Lung (tissue), 17 donors: ENCODE measurements at places on chromosomes 1 and 21.

DNA sequence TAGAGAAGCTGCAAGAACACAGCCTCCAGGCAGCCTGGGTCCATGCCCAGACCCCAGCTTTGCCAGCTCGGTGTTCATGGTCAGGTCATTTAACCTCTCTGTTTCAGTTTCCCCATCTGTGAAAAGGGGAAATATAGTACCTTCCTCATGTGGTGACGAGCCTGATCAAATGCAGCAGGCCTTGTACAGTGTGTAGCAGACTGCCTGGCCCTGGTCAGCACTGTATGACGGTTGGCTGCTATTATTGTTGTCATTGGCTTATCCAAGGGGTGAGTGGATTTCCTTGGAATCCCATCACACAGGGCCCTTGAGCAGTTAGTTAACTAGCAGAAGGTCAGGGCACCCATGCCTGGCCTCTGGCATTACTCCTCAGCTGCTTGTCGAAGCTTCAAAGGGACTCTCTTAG is 6.6 kb upstream of the TMEM51 start:
- no peak for DNase-seq

DNA sequence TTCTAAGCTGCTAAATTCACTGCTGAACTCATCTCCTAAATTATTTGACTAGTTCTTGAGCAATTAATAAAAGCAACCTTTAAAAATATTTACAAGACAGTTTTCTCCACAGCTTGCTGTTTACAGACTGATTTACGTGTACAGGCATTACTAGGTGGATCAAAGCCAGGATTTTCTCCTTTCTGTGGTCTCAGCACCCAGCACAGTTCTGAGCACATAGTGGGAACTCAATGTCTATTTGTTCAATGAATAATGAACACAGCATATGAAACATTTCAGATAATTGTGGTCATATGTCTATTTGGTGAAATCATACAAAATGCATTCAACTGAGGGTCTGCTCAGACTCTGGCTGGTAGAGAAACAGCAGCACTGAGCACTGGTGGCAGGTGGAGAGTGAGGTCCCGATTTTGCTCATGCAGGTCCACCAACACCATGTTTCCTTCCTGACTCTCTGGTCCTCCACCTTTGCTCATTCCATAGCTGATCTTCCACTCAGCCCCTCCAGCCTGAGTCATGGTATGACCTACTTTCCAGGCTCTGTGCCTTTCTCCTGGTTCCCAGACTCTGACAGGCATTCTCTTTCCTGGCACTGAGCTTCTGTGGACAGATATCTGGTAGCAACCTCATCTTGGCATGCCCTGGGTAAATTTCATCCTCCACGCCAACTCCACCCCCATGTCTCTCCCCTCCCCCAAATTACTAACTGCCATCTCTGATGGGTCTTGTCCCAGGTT is 311.3 kb downstream of the TGFB2 start:
- DNase-seq, result no peak

- no peak for DNase-seq
Measured at GRCh38 chr1:224061436-224061835, 52.5 kb upstream of the FBXO28 start.

- DNase-seq, result peak; percentile 97
Measured at GRCh38 chr1:145859491-145860023, 676 bp upstream of the PIAS3 start.

DNA sequence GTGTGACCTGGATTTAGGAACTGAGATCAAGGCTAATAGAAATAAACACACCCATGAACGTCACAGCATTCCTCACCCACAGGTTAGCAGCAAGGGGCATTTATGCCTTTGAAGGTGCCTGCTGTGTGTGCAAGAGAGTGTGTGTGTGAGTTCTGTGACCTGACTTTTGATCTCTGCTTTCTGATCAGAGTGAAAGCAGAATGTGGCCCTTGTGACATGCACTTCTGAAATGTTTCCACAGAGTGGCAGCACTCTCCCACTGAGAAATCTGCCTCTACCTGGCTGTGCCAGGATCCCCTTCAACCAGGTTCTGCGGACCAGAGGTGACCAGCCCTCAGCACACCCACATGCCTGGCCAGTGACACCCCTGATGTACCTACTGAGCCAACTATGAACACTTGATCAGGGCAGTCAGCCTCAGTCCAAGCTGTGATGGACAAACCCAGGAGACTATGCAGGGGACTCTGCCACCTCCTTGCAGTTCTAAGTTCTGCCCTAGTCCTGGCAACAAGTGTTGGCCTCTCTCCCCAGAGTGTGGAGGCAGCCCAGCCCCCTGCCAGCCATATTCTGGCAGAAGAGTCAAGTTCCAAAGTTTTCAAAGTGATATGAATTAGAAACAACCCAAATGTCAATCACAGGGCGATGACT is 41.0 kb downstream of the RXRG start:
- DNase-seq, result peak; percentile 33

GRCh38 chr1:190754666-190755065 is 277.0 kb upstream of the BRINP3 start:
- DNase-seq, result peak; percentile 99

DNA sequence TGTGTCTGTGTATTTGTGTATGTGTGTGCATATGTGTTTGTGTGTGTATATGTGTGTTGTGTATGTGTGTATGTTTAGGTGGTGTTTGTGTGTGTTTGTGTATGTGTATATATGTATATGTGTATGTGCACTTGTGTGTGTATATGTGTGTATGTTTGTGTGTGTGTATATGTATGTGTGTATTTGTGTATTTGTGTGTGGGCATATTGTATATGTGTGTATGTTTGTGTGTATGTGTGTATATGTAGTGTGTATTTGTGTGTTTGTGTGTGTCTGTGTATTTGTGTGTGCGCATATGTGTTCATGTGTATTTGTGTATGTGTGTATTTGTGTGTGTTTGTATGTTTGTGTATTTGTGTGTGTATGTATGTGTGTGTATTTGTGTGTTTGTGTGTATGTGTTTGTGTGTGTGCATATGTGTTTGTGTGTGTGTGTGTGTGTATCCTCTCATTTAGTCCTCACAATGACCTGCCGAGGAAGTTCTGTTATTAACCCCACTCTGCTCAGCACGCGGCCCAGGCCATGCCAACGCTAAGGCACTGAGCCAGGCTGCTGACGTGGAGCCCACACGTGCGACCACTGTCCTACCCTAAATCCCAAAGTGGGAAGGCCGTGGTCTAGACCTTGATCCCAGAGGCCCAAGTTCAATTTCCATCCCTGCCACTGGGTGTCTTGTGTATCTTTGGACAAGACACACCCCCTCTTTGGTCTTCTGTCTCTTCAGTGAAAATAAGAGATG is 43.2 kb upstream of the TMEM51 start:
- DNase-seq, result no peak

- DNase-seq, result no peak
Measured at GRCh38 chr21:18298228-18298627, 53.6 kb downstream of the CHODL start.

DNA sequence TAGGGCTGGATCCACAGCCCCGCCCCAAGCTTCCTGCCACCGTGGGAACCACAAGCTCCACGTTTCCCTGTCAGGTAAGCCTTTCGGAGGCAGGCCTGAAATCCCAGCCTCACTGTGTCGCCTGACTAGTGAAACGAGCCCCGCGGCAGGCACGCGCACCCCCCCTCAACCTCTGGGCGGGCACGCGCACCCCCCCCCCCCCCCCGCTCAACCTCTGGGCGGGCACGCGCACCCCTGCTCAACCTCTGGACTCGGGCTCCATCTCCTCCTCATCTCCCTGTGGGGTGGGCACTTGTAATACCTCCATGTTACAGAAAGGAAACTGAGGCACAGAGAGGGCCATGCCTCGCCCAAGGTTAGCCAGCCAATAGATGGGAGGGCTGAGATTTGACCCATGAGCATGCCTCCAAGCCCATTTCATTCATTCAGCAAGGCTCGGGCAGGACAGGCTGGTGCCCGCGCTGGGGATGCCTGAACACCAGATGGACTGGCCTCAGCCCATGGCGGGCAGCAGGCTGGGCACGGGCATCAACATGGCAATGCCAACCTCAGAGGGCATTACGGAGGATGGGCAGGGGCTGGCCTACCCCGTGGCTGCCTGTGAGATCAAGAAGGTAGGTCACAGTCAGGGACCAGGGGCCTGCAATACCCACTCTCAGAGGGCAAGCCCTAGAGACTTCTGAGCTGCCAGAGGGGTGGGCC is 4.7 kb downstream of the CFAP410 start:
- no peak for DNase-seq

DNA sequence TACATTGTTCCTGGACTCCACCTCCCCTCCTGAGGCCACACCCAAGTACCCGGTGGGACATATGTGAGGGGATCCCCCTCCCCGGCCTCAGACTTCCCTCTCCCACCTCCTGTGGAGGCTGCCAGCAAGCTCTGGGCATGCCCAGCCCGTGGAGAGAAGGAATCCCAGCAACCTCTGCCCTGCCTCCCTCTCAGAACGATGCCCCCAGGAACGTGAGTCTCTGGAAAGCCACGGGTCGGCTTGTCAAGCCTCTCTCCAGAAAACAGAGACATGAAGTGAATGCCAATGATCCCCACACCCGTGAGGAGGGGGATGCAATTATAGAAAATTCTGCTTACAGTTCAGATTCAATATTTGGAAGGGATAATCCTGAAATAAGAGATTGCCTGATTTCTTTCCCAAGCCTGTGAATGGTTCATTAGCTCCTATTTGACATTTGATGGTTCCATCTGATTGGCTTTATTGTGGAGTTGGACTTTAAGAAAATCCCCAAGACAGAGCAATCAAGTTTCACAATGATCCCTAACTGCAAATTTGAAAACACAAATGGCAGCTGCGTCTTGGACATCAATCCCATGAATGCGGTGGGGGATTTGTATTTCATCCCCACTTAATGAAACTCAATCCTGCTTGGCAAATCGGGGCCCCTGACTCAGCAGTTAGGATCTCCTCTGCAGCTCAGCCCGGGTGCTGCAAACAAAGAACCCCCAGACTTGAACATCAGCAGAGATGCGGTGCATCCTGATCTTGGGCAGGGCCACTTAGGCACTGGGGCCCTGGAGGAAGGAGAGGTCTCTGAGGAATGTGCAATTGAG is 9.1 kb upstream of the GUCA2B start:
- DNase-seq, result no peak
